Stimulated activated CD8-positive, alpha-beta memory T cell treated with anti-CD3 and anti-CD28 coated beads, Interleukin-4, amount 100 ng/mL, for 1 hour (primary cell): ENCODE measurements at places on chromosomes 3 and 15.

DNA sequence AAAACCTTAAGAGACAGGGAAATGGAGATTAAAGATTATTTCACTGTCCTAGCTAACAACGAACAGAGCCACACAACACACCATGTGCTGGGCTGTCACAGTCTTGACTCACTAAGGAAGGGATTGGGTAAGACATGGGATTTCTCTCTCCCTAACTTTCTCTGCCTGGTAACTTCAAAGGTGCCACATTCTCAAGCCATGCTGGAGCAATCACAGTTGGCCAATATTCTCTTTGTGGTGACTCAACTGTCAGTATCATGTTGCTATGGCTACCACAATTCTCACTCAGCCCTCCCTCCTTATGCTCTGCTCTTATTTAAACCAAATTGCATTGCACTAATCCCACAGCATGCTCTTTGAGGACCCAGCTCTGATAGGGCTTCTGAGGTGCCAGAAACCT, 74.0 kb downstream of the OXNAD1 start:
- DNase-seq = no peak

DNA sequence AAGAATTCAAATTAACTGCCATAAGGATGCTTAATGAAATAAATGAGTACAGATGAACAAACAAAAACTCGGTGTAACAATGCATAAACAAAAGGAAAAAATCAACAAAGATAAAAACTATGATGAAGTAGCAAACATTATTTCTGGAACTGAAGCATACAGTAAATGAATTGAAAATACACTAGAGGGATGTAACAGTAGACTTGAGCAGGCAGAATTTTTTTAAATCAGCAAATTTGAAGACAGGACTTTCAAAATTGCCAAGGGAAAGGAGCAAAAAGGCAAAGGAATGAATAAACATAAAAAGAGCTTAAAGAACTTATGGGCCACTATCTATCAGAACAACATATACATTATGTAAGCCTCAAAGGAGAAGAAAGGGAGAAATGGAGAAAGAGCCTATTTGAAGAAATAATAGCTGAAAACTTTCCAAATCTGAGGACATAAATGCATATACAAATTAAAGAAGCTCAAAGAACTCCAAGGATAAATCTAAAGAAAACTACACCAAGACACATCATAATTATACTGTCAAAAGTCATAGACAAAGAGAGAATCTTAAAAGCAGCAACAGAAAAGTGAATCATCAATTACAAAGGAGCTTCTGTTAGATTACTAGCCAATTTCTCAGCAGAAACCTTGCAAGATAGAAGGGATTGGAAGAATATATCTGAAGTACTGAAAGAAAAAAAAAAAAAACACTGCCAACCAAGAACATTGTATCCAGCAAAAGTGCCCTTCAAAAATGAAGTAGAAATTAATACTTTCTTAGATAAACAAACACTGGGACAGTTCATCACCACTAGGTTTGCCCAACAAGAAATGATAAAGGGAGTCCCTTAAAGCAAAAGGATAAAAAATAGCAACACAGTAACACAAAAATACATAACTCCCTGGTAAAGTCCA, 15.5 kb downstream of the TOP2B start:
- no peak for DNase-seq

DNA sequence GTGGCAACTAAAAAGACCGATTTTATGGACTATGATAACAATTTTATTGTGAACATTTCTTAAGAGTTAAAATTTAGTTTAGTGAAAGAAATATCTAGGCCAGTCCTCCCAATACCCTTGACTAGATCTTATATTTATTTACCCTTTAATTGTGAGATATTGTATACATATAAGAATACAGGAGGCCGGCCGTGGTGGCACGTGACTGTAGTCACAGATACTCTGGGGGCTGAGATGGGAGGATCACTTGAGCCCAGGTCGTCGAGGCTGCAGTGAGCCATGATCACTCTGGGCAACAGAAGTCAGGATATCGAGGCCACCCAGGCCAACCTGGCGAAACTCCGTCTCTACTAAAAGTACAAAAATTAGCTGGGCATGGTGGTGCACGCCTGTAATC, 756 bp upstream of the RMDN3 start:
- DNase-seq = no peak

GRCh38 chr3:110654843-110655502, 416.6 kb upstream of the NECTIN3 start:
- DNase-seq = no peak

GRCh38 chr3:191637611-191638010, 176.6 kb downstream of the PYDC2 start:
- DNase-seq = no peak

DNA sequence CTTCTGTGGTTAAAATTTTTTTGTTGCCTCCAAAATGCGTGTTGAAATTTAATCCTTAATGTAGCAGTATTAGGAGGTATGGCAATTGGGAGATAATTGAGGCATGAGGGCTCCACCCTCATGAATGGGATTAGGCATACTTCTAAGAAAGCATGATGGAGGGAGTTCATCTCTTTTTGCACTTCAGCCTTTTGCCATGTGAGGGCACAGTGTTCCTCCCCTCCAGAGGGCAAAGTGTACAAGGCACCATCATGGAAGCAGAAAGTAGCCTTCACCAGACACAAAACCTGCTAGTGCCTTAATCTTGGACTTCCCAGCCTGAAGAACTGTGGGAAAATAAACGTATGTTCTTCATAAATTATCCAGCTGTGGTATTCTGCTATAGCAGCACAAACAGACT, 429.5 kb downstream of the ZIC1 start:
- no peak for DNase-seq

GRCh38 chr3:157542711-157543500, 39.7 kb upstream of the VEPH1 start:
- no peak for DNase-seq

DNA sequence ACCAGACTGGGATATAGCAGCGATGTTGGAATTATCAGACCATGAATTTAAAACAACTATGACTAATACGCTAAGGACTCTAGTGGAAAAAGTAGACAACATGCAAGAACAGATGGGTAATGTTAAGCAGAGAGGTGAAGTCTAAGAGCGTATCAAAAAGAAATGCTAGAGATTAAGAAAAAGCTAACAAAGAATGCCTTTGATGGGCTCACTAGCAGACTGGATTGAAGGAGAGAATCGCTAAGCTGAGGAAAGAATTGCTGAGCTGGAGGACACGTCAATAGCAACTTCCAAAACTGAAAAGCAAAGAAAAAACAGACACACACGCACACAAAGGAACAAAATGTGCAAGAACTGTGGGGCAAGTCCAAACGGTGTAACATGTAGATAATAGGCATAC, 20.0 kb upstream of the CMTM6 start:
- no peak for DNase-seq

- no peak for DNase-seq
Measured at GRCh38 chr3:64327100-64327804, 102.0 kb upstream of the PRICKLE2 start.

DNA sequence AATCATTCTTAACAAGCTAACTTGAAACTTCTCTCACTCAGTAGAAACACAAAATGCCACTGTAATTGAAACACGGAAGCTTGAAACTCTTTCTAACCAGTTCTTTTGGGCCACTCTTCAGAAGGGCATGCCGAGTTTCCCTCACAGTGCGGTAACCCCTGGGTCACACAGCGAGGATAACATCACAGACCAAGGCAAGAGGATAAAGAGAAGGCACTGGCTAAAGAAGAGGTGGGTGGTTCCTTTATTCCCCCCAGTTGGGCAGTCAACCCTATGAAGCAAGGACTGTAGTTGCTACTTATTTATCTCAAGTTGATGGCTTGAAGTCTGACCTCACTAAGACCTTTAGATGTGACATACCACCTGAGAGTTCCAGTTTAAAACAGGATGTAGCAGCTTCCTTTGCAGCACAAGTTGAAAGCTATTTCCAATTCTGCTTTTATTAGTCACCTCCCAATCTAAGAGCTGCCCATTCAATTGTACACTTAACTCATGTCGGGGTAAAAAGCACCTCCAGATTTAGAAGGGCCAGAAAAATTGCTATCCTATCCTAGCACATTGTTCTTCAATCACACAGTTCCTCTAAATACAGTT, 272.4 kb downstream of the TIGIT start:
- DNase-seq = no peak

DNA sequence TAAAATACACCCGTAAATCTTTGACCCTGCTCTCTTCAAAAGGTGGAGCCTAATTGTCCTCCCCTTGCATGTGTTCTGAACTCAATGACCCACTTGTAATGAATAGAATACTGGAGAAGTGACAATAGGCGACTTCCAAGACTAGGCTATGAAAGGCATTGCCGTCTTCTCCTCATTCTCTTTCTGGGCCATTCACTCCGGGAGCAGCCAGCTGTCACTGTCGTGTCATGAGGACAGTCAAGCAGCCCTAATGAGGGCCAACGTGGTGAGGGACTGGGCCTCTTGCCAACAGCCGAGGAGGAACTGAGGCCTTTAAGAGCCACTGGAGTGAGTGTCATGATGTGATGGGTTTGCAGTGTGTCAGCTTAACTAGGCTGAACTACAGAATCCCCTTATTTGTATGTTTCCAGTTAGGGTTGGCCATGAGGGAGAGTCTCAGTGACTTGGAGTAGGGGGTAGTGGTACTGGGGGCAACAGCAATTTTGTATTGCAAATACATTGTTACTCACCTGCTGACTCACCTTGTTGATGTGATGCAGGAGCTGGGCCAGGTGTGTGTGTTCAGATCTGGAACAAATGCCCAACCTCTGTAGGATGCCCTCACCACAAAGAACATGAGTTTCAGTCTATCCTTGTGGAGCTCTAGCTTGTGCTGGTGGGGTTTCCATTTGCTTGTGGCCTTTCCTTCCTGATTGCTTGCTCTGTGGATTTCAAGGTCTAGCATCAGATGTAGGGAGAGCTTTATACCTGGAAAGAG, 188.5 kb upstream of the PROK2 start:
- no peak for DNase-seq

GRCh38 chr3:142904639-142905436, 16.0 kb upstream of the PCOLCE2 start:
- DNase-seq = no peak

- DNase-seq = no peak
Measured at GRCh38 chr3:71583566-71584393, at the start of gene FOXP1. TSS of gene FOXP1 (minus strand) at chr3:71583728. CDS start at chr3:71198381, 385,347 bp downstream.

DNA sequence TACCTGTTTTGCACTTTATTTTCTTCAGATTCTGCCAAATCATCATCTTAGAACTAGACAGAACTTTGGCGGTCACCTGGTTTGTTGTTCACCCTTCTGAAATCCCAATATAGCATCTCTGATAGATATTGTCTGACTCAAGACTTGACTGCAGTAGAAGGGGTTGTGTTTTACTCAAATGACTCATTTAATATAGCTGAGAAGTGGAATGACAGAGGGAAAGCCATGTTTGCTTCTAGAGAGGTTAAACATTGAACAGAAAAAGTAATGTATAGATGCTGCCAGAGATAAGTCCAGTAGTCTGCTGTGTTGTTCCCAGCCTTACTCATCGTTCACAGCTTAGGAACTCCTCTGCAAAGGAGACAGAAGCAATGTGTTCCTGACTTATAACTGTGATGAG, 402.0 kb downstream of the AGBL1 start:
- DNase-seq = no peak

GRCh38 chr3:156180077-156180476, 59.7 kb downstream of the KCNAB1 start:
- DNase-seq = no peak

GRCh38 chr3:50297896-50298725, 1.1 kb downstream of the HYAL3 start:
- DNase-seq = no peak

- DNase-seq = no peak
Measured at GRCh38 chr15:44215594-44215993, 20.5 kb upstream of the FRMD5 start.

GRCh38 chr3:80094589-80094988, 326.8 kb upstream of the ROBO1 start:
- no peak for DNase-seq
